ENCODE measurements at places on chromosomes 4 and X. TPM values are rescaled to one million over a fixed set of nuclear protein-coding genes. Genes with fewer than 3 reads are reported as not detected.

- no peaks in the 10 kb centered on the region for H3K4me1 ChIP-seq
- H3K4me3 ChIP-seq = no peak overlapping the region
- no peak for DNase-seq
- no peak overlapping the region for H3K27ac ChIP-seq
Observed at GRCh38 chr4:44583393-44583792, 68.0 kb downstream of the YIPF7 start.

GRCh38 chr4:143667461-143667860, 33.0 kb downstream of the FREM3 start:
- no peak overlapping the region for H3K4me3 ChIP-seq
- no peak for DNase-seq
- no peaks in the 10 kb centered on the region for H3K36me3 ChIP-seq
- no peaks in the 10 kb centered on the region for H3K4me1 ChIP-seq

Gene QDPR
- 21.2 TPM for total RNA-seq

DNA sequence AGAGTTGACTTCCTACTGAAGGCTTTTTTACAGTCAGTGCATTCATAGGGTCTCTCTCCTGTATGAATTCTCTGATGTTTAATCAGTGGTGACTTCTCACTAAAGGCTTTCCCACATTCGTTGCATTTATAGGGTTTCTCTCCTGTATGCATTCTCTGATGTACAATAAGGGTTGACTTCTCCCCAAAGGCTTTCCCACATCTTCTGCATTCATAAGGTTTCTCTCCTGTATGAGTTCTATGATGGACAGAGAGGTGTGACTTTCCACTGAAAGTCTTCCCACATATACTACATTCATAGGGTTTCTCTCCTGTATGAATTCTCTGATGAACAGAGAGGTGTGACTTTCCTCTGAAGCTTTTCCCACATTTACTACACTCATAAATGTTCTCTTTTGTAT, 45.2 kb downstream of the ZNF674 start:
- peaks cover 30% of the 10 kb centered on the region for H3K36me3 ChIP-seq
- no peak for DNase-seq

GRCh38 chr4:158656439-158656838, 15.2 kb downstream of the C4orf46 start:
- no peaks in the 10 kb centered on the region for H3K27me3 ChIP-seq
- no peak overlapping the region for H3K4me3 ChIP-seq
- H3K36me3 ChIP-seq = no peaks in the 10 kb centered on the region

GRCh38 chr4:70722199-70722791, 531 bp downstream of the RUFY3 start:
- no peaks in the 10 kb centered on the region for H3K27me3 ChIP-seq
- peak; percentile 49 for DNase-seq
- H3K27ac ChIP-seq = peak overlapping the region; percentile 60
- peak overlapping the region; percentile 18 for H3K4me3 ChIP-seq

GRCh38 chr4:16227462-16227868, 1.2 kb upstream of the TAPT1 start:
- H3K27ac ChIP-seq = peak overlapping the region; percentile 95
- no peaks in the 10 kb centered on the region for H3K27me3 ChIP-seq
- H3K4me3 ChIP-seq = peak overlapping the region; percentile 92
- no peak for DNase-seq

DNA sequence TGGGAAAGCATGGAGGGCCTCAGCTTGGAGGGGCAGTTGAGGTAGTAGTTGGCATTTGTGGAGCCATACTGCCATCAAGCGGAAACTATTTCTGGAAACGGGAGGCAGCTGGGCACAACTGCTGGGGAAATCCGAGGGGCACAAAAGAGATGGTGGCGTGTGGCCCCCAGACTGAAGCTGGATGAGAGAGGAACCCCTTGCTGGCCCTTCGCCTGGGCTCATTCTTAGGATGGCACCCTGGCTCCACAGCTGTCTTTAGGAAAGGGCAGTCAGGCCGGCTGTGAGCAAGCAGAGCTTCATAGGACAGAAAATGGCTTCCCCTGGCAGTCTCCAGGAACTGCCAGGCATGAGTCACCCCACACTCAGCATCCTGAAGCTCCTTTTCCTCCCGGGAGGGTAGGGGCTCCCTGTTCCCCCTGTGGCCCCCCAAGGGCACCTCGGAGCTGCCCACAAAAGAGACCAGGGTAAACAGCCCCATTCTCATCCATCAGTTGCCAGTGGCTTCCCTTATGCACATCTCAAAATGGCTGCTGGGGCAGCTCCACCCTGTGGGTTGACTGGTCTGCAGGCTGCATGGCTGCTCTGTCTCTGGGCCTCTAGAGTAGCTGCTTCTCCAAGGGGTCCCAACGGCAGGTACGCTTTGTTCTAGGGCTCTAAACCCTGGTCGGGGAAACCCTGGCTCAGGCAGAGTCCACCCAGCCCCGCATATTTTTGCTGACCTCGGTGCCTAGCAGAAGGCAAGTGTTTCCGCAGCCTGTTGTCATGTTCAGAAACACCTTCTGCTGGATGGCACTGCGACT, 64.7 kb downstream of the NBDY start:
- DNase-seq = no peak
- H3K36me3 ChIP-seq = peaks cover 4% of the 10 kb centered on the region
- H3K27ac ChIP-seq = no peak overlapping the region
- no peak overlapping the region for H3K4me3 ChIP-seq
- no peaks in the 10 kb centered on the region for H3K27me3 ChIP-seq

DNA sequence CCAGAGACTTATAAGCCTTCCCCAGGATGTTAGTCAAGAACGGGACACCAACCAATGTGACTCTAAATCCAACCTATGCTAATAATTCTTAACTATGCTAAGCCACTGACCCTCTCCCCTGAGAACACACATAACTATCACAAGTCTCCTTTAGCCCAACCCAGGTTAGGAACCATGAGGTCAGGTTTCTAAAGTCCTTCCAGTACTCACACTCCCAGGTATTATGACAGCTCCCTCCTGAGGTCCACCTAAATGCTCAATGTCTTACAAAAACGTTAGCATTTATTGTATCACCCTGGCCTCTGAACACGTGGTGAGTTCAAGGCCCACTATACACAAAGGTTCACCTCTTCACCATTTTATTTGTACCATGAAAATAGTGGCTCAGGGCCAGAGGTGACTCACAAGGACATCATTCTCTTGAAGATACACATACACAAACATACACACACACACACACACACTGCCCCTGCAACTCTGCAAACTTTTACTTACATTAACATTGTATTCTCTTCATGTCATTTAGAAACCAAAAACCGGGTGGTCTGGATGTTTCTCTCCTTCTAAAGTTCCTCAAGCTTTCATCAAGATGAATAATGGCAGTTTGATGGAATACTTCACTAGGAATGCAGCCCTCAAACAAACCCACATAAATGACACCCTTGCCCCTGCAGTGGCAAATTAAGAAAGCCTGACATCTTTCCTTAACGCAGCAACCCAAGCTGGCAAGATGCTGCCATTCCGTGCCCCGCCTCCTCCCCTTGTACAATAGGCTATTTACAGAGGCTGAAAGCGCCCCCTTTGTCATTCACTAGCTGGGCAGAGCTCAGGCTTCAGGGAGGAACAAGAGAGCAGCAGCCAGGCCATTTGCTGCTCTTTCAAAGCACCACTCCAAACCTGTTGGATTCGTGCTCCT, 17.7 kb downstream of the ACSL1 start:
- peaks cover 2% of the 10 kb centered on the region for H3K4me1 ChIP-seq
- no peak overlapping the region for H3K4me3 ChIP-seq
- DNase-seq = no peak
- H3K27ac ChIP-seq = no peak overlapping the region

Gene KLHL13
- total RNA-seq = 0.08 TPM

Gene RBMXL3
- not detected for total RNA-seq

DNA sequence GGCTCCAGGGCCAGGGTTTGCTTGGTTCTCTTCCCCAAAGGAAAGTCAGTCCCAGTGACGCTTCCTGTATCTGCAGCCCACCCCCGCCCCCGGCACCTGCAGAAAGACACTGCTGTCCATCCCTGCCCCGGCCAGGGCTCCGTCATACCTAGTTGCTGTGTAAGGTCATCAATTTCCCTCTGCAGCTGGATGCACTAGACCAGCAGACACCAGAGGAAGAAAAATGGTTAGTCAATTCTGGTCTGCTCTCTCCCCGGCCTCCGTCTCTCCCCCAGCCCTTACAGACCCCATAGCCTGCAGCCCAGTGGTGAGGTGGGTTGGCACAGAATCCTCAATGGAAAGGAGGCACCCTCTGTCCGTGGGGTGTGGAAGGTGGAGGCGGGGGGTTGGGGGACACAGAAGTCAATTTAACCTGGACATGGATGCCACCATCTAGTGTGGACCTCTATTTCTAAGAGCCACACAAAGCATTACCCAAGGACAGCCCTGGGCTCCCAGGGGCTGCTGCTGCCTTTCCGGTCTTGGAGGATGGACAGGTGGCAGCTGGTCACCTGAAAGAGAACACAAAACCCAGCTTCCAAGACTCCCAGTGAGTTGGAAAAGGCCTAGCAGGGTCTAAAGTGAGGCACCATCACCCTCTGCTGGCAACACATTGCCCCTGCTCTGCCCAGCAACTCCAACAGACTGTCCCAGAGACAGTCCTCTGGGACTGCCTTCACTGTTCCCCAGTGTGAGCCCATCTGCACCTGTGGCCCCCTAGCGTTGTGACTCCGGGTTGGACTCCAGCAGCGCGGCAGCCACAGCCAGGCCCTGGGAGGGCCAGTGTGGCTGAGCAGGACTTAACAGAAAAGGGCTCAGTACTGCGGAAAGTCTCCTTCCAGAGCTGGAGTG, 40.2 kb upstream of the NHSL2 start:
- H3K27me3 ChIP-seq = peaks cover 6% of the 10 kb centered on the region
- no peaks in the 10 kb centered on the region for H3K36me3 ChIP-seq
- H3K4me3 ChIP-seq = no peak overlapping the region

Gene KCTD8
- not detected for total RNA-seq

DNA sequence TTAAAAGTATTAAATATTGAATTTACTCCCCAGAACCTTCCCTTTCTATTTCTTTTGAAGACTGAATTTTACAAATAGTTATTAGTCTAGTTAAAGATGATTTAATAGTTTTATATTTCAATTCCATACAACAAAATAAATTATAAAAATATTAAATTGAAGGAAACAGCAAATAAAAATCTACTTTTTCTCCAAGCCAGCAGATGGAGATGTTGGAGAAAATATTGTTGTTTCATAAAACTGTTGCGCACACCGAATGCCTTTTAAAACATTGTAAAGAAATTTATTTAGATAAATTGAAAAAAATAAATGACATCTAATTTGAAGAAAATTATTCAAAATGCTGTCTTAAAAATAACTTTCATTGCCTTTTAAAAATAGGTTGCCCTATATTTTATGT, 5.5 kb downstream of the GRIA2 start:
- peaks cover 13% of the 10 kb centered on the region for H3K27me3 ChIP-seq
- DNase-seq = no peak
- no peak overlapping the region for H3K4me3 ChIP-seq
- H3K27ac ChIP-seq = no peak overlapping the region
- H3K36me3 ChIP-seq = no peaks in the 10 kb centered on the region

DNA sequence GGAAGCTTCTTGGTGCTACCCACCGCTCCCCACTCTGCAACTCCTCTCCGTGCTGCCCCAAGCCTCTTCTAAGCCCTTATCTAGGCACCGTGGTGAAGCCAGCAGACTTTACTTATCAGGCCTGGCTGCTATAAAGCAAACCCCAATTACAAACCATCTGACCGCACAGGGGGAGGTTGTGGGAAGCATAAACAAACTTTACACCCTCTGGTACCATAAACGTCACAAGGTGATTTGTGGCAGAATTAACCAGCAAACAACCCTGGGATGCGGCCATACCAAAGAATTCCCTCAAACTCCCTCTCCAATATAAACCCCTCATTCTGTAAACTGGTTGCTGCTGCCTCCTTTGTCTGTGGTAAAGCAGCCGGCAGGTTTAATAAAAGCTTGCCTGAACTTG, 55.2 kb downstream of the MAGEC2 start:
- no peaks in the 10 kb centered on the region for H3K36me3 ChIP-seq
- no peaks in the 10 kb centered on the region for H3K4me1 ChIP-seq
- H3K27ac ChIP-seq = no peak overlapping the region
- no peak for DNase-seq
- no peak overlapping the region for H3K4me3 ChIP-seq

Gene TLR1
- 8.1 TPM for total RNA-seq

- H3K4me1 ChIP-seq = peaks cover 3% of the 10 kb centered on the region
- H3K27ac ChIP-seq = no peak overlapping the region
- H3K36me3 ChIP-seq = peaks cover 48% of the 10 kb centered on the region
- H3K27me3 ChIP-seq = no peaks in the 10 kb centered on the region
- H3K4me3 ChIP-seq = no peak overlapping the region
Observed at GRCh38 chr4:56480691-56481090, 13.3 kb downstream of the SRP72 start.

Gene GCNA
- total RNA-seq = 6.5 TPM

DNA sequence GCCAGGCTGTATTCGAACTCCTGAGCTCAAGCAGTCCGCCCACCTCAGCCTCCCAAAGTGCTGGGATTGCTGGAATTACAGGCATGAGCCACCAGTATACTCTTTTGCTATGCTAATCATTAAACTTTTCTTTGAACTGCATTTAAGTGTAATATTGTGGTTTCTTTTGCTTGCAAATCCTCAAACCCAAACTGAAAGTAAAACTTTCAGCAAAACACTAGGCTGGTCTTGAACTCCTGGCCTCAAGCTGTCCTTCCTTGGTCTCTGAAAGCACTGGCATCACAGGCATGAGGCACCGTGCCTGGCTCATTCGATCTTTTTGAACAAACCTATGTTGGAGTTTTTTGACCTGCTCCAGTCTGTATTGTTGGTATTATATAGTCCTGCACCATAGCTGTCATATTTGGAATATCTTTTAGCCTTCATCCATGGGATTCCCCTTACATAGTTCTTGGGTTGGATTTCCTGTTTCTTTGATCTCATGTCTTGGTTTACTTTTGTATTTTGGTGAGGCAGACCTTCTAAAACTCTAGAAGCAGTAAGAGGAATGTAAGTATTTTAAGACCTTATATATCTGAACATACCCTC, 34.1 kb downstream of the MOB1B start:
- no peaks in the 10 kb centered on the region for H3K27me3 ChIP-seq
- no peak overlapping the region for H3K27ac ChIP-seq
- peaks cover 2% of the 10 kb centered on the region for H3K36me3 ChIP-seq
- no peak overlapping the region for H3K4me3 ChIP-seq

Gene CFI
- not detected for total RNA-seq

- no peaks in the 10 kb centered on the region for H3K4me1 ChIP-seq
- no peaks in the 10 kb centered on the region for H3K36me3 ChIP-seq
- no peak overlapping the region for H3K4me3 ChIP-seq
- H3K27ac ChIP-seq = no peak overlapping the region
Observed at GRCh38 chr4:164138521-164138920, 615.4 kb upstream of the SMIM31 start.

Gene GAGE12E
- not detected for total RNA-seq

DNA sequence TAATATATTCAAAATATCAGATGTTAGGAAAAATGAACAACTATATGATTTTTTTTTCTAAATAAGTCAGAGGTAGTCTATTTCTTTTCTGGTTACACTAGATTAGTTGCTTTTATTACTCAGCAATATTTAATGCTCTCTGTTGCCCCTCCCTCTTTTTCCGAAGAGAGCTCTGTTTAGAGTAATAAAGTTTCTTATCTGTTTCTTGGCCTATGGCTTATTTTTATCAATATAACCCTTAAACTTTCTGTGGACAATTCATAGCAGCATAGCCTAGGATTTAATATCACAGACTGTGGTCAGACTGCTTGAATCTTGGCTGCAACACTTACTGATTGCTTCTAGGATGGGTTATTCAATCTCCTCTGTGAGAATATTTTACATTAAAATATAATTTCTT, 2315.4 kb upstream of the AGA start:
- H3K27me3 ChIP-seq = no peaks in the 10 kb centered on the region
- H3K36me3 ChIP-seq = no peaks in the 10 kb centered on the region
- H3K4me1 ChIP-seq = no peaks in the 10 kb centered on the region
